Left renal pelvis (tissue), 4 donors: ENCODE measurements at places on chromosomes 7 and 10. TPM values are rescaled to one million over a fixed set of nuclear protein-coding genes. Genes with fewer than 3 reads are reported as not detected.
A peak's percentile ranks its signal among the peaks of the same experiment; 100 is the strongest.

The YKT6 gene
- polyA plus RNA-seq, result 81.2 TPM

GRCh38 chr10:76869931-76870330, 767.7 kb downstream of the KCNMA1 start:
- DNase-seq, result no peak

DNA sequence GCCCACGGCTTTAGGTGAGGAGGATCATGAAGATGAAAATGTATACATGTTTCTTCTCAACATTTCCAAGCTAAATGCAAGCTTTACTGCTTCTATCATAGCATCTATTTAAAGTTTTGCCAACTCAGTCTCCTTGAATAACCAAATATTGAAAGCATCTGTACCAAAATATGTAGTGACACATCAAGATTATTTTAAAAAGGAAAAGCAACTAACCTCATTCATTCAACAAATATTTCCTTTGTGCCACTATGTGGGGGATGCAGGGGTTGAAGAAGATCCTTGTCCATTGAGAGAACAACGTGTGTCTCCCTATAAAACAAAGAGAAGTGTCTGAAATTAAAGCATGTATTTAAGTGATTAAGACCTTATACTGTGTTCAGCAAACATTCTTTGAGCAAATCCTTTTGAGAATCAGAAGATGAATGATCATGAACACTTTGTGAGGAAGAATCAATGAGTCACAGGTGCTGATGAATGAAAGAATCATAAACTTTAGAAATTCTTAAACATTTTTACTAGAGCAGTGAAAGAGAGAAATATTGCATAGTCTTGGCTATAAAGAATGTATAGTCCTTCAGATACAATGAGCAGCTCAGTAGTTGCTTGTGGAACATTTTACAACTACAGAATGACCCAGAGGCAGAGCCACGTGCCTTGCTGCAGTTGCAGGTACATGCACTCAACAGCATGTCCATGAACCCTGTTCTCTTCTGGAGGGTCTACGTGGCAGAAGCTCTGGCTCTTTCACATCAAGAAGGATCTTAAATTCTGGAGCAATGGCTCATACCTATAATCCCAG, 13.9 kb downstream of the TAS2R60 start:
- DNase-seq, result no peak

The CAMK2G gene
- 21.3 TPM for polyA plus RNA-seq

DNA sequence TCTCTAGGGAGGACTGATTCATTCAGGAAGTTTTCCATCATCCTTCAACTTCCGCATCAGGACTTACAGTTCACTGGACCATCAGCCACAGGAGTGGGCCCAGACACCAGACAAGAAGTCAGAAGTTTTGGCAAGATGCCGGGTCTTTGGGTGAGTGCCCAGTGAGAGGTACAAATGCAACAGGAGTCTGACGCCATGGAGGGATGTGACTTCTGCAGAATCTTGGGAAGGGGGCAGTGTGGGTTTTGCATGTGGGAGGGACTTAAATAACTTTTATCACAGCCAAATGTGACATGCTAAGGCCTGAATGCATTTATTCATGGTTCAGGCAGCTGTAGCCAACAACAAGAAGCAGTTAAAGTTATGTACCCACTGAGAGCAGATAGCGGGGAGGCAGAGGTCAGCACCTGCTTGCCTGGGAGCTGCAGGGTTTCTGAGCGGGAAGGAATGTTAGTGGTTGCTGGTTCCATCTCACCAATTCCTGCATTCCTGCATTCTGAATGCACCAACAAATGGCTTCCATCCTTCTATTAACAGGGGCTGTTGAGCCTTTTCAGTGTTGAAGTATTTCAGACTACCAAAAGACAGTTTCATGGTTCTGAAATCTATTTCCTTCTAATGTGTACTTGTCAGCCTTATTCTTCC, 375.2 kb downstream of the PAXIP1 start:
- no peak for DNase-seq

The PAX4 gene
- polyA plus RNA-seq, result not detected

- no peak for DNase-seq
Measured at GRCh38 chr7:46651070-46651469, 730.0 kb upstream of the IGFBP3 start.

DNA sequence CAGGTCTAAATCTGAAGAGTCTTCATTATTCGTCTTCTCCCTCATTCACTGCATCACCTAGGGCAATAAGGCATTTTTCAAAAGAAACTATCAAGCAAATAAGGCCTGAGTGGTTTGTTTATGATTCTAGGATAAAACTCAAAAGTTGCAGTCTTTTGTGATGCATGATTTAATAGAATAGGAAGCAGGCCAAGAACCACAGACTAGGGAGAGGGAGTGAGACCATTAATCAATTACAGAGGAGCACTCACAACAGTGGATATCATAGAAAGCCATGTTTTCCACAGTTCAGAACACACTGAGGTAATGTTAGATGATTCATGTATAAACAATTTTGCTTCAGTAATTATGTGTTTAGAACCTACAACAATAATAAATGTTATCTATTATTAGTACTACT, 87.8 kb upstream of the LRRTM3 start:
- peak; percentile 14 for DNase-seq

The GNG11 gene
- polyA plus RNA-seq, result 45.1 TPM

The SEMA3E gene
- polyA plus RNA-seq, result 3.2 TPM

GRCh38 chr10:6667679-6668270, 87.7 kb upstream of the PRKCQ start:
- no peak for DNase-seq

- no peak for DNase-seq
Measured at GRCh38 chr10:82149674-82150073, 274.7 kb downstream of the NRG3 start.

- DNase-seq, result no peak
Measured at GRCh38 chr10:14391342-14391741, 60.6 kb upstream of the FRMD4A start.

The LIPN gene
- polyA plus RNA-seq, result not detected

DNA sequence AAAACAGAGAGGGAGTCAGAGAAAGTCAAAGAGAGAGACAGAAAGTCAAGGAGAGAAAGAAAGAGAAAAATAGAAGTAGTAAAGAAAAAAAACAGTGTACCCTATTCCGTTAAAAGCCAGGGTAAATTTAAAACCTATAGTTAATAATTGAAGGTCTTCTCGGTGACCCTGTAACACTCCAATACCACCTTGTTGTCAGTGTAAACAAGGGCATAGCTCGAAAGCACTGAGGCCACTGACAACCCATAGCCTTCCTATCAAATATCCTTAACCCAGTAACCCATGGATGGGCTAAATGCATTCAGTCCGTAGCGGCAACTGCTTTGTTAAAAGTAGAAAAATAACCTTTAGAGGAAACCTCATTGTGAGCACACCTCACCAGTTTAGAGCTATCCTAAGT, 100.4 kb downstream of the ZNF467 start:
- no peak for DNase-seq

DNA sequence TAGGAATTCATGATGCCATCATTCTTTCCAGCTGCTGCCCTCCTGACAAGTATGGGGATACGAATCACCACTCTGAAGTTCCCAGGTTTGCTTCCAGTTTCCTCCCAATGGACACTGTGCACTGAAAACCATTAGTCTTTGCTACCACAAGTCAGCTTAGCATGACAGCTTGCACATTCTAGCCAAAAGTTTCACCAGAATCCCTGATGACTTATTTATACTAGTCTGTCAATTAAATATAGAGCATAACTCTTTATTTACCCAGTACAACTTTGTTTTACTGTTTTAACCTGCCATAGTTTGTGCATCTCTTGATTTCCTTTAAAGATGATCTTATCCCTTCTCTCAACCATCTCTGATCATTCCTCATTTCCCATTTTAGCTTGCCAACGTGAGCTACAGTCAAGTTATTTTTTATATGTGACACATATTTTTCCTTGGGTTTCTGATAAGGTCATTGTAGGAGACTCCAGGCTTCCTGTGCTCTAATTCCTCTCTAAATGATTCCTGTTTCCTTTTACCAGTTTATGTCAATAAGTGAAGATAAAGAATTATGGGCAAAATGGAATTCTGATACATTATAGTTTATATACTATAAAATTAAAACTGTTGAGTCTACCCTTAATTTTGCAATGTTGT, 167.5 kb upstream of the MEOX2 start:
- no peak for DNase-seq

The CALCR gene
- polyA plus RNA-seq, result 0.76 TPM

DNA sequence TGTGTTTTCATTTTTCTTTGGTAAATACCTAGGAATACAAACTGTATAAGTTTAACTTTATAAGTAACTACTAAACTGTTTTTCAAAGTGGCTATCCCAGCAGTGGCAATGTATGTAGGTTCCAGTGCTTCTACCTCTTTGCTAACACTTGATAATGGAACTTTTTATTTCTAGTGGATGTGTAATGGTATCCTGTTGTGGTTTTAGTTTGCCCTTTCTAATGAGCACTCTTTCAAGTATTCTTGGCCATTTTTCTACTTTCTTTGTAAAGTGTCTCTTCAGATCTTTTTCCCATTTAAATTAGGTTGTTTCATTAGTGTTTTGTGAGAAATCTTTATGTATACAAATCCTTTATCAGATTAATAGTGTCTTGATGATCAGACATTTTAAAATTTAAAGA, 4.6 kb downstream of the KIF20B start:
- no peak for DNase-seq

DNA sequence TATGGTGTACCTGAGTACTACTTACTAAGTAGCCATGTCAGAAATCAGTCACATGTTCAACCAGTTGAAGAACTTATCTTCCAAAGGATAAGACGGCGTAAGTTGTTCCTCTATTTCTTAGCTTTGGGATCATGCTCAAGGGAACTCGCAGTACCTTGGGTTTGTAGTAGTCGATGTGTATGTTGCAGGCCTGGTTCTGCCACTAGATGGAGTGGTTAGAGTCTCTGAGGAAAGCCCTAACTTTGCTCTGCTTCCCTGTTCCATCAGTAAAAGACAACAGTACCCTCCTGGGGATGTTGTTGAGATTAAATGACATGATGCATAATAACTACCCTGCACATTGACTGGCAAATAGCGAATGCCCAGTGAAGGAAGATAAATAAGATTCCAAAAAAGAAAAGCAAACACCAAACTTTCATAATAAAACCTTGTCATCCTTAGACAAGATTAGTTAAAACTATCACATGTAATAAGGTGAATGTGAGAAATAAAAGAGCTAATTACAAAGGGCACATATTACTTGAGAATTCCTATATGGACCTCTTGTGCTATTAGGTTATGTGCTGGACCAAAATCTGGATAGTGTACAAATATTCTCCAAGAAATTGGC, 165.9 kb downstream of the ABCA13 start:
- DNase-seq, result no peak

- DNase-seq, result no peak
Measured at GRCh38 chr10:117425974-117426566, 50.8 kb upstream of the PDZD8 start.

- no peak for DNase-seq
Measured at GRCh38 chr7:83850941-83851340, 202.0 kb upstream of the SEMA3E start.

DNA sequence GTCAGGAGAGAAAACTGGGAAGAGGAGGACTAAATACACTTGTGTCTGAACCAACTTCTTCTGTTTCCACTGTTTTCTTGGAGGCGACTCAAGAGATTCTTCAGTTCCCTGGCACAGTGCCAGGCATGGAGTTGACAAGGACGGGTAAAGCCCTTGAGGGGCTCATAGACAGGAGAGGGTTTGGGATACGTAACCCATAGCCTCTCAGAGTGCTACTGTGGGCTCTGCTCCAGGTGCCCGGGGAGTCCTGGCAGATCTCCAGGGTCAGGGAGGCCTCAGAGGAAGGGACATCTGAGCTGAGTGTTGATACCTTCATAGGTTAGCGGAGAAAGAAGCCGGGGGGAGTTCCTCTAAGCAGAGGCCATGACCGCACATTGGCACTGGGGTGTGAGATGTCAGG, 42.0 kb downstream of the GALNT17 start:
- no peak for DNase-seq

DNA sequence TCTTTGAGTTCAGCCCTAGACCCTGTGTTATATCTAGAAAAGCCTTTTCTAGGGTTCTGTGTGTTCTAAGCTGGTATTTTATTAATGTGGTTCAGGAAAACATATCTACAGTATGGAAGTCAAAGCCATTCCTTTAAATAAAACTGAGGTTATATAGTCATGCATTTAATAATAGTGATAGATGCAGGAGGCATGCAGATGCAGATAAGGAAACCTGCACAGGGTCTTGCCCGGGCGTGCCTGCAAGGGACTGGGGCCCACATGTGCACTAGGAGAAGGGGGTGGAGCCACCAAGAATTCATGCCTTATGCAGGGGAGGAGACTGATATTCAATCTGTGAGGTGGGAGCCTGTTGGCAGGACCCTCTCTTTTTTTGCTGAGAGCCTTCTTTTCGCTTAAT, 171.5 kb downstream of the PRPF18 start:
- no peak for DNase-seq

The GBX1 gene
- polyA plus RNA-seq, result not detected

- no peak for DNase-seq
Measured at GRCh38 chr7:16558761-16559302, 32.2 kb downstream of the LRRC72 start.

DNA sequence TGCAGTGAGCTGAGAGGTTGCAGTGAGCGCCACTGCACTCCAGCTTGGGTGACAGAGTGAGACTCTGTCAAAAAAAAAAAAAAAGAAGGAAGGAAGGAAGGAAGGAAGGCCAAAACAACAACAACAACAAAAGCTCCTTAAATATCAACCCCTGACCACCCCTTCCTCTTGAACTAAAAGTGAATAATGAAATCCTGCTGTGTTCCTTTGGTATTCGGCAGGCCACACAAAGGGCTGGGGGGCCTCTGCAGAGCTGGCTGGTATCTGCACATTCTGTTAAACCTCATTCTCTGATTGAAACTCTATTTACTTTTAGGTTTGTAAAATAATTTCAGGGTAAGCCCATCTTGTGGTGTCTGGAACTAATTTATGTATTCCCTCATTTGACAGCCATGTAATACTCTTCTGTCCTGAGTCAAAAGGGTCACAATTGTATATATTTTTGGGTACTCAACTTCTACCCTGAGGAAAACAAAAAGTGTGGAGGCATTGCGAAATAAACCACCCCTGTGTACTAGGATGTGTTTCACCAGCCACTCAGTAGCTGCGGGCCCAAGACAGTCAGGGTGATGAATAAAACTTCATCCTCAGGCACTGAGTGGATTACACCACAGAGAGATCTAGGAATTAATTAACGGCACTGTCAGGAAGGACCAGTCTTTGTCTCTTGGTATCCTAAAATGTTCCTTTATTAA, 446.4 kb upstream of the PFKP start:
- DNase-seq, result no peak

The CAMK2B gene
- 3.1 TPM for polyA plus RNA-seq

- no peak for DNase-seq
Measured at GRCh38 chr7:84021292-84021908, 173.2 kb downstream of the SEMA3A start.
